ENCODE measurements at places on chromosomes 5 and 9.

DNA sequence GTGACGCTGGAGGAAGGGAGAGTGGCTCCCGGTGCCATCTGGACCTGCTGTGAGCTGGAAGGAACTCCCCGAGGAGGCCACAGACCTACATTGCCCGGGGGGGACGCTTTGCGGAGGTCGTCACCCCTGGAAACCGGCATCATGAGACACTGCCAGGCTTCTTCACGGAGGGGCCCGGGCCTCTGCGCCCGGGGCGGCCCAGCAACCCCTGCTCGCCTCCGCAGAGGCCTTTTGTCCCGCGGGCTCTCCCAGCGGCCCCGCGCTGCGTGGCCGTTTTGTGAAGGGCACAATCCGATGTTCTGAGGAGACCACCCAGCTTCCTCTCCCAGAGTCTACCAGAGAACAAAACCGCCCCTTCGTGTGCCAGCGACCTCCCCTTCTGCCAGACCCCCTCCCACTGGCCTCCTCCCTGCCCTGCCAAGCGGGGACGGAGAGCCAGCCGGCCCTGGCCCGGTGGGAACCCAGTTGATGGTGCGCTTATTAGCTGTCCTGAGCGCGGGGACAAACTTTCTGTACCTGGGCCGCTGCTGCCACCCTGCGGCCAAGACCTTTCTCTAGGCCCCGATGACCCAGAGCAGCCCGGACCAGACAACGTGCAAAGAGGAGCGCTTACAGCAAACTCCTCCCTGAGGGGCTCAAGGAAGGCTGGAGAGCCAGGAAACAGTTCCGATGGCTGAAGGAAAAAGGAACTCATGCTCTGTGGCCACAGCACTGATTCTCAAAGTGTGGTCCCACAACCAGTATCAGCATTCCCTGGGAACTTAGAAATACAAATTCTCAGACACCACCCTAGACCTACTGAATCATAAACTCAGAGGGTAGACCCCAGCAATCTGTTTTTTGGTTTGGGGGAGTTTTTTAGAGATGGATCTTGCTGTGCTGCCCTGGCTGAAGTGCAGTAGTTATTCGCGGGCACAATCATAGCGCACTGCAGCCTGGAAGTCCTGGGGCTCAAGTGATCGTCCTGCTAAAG is 86.7 kb downstream of the SLC1A3 start:
- DNase-seq: peak; percentile 78

DNA sequence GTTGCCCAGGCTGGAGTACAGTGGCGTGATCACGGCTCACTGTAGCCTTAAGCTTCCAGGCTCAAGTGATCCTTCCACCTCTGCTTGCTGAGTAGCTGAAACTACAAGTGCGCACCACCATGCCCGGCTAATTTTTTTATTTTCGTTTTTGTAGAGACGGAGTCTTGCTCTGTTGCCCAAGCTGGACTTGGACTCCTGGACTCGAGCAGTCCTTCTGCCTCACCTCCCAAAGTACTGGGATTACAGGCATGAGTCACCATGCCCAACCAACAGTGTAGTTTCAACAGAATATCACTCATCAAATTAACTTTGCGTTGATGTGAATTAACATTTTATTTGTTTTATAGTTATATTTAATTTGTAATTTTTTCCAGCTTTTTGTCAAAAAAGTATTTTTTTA is 45.3 kb downstream of the WDR70 start:
- DNase-seq: no peak

GRCh38 chr9:73981405-73981804 is 515.7 kb upstream of the RORB start:
- DNase-seq: no peak

DNA sequence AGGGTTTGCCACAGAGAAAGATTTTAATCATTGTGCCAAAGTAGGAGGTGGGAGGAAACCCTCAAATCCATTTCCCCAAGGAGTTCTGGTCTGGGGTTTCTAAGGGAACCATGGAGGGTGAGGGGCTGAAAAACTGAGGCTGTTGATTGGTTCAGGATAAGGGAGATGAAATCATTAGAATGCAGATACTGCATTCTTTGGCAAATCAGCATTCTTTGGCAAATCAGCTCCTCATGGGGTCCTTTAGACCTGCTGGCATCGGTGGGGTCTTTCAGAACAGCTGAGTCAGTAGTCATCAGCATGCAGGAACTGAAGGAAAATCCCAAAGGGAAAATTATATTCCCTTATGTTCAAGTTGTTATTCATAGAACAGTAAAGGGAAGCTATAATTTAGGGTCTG is 585.5 kb downstream of the ISL1 start:
- no peak for DNase-seq

GRCh38 chr5:963673-964531 is 44.7 kb upstream of the NKD2 start:
- DNase-seq: no peak

DNA sequence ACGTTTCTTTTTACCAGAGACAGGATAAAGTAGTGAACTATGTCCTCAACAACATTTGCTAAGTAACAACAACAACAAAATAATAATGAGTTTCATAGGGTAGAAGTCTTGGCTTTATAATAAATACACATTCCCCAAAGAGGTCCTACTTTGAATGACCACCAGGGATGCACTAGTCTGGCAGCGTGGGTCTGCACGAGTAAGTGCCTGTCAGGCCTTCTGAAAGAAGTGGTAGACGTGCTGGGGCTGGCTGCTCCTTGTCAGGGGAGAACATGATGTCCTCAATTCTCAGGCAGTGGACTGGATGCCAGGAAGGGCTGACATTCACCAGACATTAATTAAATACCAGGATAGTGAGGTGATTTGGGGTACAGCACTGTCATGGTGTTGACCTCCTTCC is 331.1 kb downstream of the TMEM38B start:
- DNase-seq: no peak

DNA sequence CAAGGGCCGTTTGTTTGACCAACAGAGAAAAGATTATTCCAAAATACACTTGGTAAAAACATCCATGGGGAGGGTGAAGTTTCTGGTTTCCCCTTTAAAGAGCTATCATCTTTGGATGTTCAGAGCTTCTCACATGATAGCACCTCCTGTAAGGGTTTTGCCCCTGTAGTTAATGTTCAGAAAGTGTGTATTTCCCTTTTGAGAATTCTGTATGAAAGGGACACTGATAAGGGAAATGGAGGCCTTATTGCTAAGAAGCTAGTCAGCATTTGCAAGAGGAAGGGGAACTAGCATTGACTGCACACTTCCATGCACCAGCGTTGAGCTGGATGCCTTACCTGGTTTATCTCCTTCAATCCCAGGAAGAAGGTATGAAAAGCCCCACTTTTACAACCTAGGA is 31.5 kb upstream of the C5orf58 start:
- no peak for DNase-seq

DNA sequence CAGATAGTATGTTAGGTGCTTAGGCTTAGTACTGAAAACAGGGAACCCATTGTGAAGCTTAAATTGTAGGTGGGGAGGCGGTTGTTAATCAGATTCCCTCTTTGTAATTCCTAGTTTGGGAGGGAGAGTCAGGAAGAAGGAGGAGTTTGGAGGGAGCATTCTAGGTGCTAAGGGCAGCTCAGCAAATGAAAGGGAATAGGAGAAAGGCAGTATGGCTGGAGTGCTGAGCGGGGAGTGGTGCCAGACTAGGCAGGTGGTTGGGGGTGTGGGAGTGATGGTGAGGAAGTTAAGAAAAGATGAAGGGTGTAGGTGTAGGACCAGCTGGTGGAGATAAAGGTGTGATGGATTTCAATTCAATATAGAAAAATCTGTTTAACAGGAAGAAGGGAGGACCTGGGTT is 11.1 kb upstream of the GARNL3 start:
- DNase-seq: no peak

Measured in anterior cingulate cortex (tissue), 58 donors.